ENCODE measurements at places on chromosomes 11 and 22.

- DNase-seq: no peak
Measured at GRCh38 chr11:73017024-73017751, 124.9 kb downstream of the FCHSD2 start.

DNA sequence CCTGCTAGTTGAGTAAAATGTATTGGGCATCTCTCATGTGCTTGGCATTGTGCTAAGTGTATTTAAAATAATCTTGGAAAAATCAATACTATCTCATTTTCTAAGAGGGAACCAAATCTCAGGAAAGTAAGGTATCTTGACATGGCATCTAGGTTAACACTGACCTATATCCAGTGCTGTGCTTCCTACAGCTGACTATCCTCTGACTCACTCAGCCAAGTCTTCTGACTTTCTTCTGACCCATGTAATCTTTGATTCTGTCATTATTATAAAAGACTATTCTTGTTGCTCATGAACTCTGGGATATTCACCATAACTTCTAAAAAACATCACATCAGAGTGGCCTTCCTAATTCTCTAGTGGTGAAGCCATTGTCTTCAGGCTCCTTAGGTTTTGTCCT, 304.1 kb upstream of the TENM4 start:
- DNase-seq: no peak

DNA sequence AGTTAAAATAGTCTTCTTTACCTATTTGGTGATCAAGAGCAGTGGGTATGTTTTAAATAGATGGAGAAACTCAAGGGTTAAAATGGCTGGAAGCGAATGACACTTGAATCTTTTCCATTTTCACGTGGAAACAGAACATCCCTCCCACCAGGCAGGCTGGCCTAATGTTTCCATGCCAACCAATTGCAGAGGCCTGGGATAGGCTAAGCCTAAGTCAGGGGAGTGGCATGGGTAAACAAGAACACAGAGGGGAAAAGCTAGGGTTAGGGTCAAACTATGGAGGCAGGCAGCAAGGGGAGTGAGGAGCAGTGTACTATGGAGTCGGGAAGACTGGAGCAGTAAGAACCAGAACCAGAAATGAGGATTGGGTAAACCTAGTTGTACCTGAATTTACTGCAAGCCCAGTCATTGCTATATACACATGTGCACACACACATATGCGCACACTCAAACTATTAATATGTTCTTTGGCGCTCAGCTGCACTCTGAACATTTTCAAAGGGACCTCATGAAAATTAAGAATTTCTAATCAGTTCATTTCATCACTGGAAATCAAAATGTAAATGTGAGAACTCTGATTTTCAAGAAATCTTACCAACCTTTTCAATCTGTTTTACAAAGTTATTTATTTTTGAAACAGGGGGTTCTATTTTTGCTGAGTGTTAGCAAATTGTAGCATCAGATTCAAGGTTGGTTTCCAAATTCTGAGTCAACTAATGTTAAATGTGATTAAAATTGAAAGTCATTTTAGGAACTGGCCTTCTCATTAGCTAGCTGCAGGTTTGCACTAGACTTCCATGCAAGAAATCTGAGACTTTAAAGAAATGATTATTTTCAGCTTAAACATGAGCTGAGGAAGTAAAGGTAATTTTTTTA, 327.0 kb upstream of the CCDC90B start:
- DNase-seq: no peak

DNA sequence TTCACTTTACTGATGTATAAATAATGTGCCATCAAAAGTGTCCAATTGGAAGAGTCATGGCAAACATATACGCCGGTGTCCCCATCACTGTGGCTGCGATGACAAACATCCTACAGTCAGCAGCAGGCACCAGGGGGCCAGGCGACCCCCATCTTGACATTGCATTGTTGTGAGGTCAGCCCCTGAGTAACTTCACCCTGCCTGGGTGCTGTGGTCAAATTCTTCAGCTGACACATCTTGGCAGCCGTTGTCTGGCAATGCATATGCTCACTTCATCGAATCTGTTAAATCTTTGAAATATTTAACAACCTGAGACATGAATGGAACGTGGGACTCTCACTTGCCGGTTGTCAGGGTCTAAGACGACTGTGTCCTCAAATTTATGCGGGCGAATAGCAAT, 430.9 kb downstream of the BRD1 start:
- no peak for DNase-seq

- no peak for DNase-seq
Measured at GRCh38 chr11:55624531-55624930, 10.4 kb upstream of the OR4P4 start.
